ENCODE measurements at places on chromosomes 1 and 21.

GRCh38 chr1:920521-920920 lies 3.2 kb upstream of the SAMD11 start:
- no peak for DNase-seq

GRCh38 chr21:36630485-36631206 lies 68.3 kb upstream of the SIM2 start:
- DNase-seq: peak; percentile 61

- no peak for DNase-seq
These were observed 44.4 kb upstream of the B3GALT5 start for GRCh38 chr21:39568361-39568760.

GRCh38 chr1:94063379-94063778 lies 57.6 kb downstream of the ABCA4 start:
- peak; percentile 42 for DNase-seq

DNA sequence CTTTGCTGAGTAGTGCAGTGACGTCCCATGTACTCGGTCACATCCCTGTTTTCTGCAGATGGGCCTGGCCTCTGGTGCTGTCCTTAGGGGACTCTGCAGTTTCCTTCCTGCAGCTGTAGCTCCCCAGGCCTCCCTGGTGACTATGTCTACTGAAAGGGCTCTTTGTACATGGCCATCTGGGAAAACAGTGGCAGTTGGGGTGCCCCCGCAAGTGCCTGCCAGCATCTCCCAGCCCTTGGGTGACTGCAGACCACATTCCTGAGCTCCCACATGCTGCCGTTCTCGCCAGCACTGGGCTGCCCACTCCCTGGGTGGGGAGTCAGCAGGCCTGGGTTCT lies 37.5 kb upstream of the KCNA10 start:
- DNase-seq: no peak

DNA sequence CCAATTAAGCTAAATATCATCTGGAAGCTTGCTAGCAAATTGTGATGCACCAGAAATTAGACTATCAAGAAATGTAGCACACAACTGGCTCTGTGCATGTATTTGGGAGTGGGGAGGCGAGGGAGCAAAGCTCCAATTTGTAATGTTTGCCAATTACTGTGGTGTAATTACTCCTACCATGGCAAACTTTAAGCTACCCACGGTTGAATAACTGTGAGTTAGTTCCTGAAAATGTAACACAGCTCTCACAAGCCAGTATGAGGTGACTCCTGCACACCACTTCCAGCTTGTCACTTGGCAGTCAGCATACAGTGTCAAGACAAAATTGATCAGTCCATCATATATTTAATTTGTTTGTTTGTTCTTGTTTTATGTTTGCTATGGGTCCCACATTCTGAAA lies 141.2 kb downstream of the TM2D1 start:
- no peak for DNase-seq

DNA sequence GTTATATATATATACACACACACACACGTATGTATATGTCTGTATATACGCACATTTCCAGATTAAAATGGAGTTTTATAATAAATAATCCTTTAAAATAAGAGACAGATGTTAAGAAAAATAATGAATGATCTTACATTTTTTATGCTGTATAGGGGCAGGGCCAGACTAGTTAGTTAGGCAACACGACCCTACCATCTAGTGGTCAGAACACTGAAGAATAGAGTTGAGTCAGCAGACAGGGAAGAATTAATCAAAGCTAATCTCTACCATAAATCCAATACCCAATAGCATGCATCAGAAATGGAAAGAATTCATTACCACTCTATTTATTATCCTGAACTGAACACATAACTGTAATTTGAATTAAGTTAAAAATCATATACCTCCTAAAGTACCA lies 156.7 kb downstream of the BRINP3 start:
- DNase-seq: peak; percentile 37

GRCh38 chr1:42848823-42849537 lies 2.6 kb downstream of the ZNF691 start:
- no peak for DNase-seq

DNA sequence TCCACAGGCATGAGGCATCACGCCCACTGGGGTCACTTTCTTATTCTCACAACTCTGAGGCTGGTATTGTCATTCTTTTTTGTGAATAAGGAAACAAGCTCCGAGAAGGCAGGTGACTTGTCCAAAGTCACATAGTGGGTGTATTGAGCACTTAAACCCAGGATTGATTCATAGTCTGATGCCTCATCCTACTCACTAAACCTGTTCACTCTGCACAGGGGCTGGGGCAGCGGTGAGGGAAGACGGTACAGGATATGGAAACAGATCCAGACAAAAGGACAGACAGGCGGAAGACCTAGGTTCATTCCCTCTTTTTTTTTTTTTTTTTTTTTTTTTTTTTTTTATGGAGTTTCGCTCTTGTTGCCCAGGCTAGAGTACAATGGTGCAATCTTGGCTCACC lies 56.6 kb downstream of the NKAIN1 start:
- DNase-seq: peak; percentile 88

DNA sequence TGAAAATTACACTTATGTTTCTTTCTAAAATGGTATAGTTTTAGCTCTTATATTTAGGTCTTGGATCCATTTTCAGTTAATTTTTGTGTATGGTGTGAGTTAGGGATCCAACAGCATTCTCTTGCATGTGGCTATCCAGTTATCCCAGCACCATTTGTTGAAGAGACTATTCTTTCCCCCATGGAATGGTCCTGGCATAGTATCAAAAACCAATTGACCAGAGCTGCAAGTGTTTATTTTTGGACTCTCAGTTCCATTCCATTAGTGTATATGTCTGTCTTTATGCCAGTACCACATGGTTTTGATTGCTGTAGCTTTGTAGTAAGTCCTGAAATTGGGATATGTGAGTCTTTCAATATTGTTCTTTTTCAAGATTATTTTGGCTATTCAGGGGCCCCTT lies 14.3 kb downstream of the TTLL10 start:
- DNase-seq: no peak

GRCh38 chr1:57464756-57465155 lies 40.9 kb upstream of the DAB1 start:
- no peak for DNase-seq

DNA sequence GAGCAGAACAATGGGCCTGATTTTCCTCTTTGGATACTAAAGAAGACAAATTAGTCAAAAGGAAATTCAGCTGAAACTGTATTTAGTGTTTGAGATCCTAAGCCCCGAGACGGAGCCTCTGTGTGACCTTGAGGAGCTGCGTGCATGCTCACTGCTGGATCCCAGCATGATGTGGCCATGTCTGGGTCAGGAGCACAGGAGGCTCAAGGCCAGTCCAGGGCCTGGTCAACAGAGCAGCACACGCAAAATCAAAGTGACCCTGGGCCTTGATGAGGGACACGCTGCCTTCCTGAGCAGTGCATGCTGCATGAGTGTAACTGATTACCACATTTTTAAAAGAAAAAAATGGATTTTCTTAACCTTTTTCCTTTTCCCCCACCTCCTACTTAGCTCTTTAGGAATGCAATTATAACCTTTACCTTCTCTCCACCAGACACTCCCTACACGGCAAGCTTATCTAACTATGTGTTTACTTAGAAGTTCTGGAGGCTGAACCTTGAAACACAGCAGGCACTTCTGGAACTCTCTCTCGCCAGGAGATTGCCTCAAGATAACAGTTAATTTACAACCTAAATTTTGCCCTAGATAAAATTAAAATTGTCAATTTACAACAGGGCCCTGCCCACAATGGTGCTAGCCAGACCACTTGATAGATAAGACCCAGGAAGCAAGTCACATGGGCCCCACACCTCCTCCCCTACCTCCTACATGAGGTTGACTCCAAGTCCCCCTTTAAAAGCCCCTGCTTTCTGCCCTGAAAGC lies 144.6 kb downstream of the LRIG2 start:
- DNase-seq: no peak

- DNase-seq: no peak
These were observed 92.1 kb downstream of the WDR3 start for GRCh38 chr1:118021668-118022067.

- no peak for DNase-seq
These were observed 14.0 kb downstream of the TGFBR3 start for GRCh38 chr1:91872000-91872399.

DNA sequence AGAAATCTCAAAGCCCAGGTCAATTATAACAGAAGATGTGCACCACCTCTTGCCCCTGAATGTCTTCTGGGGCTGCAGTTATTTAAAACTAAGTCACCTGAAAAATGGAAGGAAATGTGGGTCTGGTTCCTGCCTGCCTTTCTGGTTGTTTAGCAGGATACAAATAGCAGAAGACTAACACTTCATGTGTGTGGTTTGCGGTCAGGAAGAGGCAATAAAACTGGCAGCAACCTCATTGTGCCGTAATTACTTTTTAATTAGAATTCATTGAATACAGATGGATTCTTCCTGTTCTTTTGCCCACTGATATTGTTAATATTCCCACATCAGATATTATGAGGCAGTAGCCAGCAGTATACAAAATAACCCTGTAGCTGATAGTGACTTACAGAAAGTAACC lies 345.7 kb downstream of the ZNF326 start:
- DNase-seq: no peak

DNA sequence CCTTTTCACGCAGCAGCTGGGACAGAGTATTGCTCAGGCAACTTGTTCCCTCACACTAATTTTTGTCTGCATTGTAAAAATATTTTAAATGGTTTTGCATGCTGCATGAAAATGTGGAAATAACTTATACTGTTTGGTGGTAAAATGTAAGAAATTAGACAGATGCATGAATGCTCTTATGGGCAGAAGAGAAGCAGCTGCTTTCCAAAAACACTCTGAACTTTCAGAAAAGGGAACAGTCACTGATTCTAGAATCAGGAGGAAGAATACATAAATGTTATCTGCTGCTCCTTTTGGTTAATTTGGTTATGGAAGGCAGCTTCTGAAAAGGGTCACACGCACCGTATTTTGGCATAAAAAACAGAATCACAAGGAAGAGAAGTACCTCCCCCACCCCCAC lies 87.0 kb upstream of the RUNX1 start:
- DNase-seq: no peak

DNA sequence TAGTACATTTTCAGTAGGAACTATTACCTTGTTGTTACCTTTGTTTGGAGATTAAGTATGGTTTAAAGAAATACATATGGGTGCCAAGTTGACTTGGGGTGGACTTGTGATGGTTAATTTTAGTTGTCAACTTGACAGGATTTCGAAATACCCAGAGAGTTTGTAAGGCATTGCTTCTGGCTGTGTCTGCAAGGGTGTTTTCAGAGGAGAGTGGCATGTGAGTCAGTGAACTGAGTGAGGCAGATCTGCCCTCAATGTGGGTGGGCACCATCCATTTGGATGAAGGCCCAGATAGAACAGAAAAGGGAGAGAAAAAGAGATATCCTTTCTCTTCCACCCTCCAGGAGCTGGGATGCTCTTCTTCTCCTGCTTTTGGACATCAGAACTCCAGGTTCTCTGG lies 315.5 kb downstream of the GPATCH2 start:
- DNase-seq: peak; percentile 75

GRCh38 chr1:198699167-198700015 lies 60.6 kb downstream of the PTPRC start:
- DNase-seq: peak; percentile 86

DNA sequence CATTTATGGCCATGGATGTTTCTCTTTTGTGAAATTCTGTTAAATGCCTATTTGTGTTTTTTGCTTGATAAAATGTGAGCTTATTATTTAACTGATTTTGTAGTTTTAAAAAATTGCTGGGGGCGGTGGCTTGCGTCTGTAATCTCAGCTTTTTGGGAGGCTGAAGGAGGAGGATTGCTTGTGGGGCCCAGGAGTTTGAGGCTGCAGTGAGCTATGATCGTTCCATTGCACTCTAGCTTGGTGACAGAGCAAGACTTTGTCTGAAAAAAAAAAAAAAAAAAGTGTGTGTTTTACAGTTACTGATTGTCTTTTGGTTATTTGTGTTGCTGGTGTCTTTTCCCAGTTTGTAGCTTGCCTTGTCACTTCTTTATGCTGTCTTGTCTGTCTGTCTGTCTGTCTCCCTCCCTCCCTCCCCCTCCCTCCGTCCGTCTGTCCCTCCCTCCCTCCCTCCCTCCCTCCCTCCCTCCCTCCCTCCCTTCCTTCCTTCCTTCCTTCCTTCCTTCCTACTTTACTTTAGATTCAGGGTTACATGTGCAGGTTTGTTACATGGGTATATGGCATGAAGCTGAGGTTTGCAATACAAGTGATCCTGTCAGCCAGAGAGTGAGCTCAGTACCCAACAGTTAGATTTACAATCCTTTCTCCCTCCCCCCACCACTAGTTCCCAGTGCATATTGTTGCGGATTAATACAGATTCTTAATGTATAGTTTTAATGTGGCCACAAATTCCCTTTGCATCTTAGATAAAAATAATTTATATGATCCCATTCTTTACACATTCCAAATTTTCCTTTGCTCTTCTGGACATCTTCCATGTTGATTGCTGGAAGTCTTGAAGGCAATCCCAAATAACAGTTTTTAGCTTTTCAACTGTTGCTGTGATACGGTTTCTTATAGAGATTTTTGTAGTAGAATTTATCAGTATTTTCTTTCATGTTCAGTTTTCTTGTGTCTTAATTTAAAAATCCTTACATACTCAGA lies 25.1 kb downstream of the PTBP2 start:
- DNase-seq: no peak

DNA sequence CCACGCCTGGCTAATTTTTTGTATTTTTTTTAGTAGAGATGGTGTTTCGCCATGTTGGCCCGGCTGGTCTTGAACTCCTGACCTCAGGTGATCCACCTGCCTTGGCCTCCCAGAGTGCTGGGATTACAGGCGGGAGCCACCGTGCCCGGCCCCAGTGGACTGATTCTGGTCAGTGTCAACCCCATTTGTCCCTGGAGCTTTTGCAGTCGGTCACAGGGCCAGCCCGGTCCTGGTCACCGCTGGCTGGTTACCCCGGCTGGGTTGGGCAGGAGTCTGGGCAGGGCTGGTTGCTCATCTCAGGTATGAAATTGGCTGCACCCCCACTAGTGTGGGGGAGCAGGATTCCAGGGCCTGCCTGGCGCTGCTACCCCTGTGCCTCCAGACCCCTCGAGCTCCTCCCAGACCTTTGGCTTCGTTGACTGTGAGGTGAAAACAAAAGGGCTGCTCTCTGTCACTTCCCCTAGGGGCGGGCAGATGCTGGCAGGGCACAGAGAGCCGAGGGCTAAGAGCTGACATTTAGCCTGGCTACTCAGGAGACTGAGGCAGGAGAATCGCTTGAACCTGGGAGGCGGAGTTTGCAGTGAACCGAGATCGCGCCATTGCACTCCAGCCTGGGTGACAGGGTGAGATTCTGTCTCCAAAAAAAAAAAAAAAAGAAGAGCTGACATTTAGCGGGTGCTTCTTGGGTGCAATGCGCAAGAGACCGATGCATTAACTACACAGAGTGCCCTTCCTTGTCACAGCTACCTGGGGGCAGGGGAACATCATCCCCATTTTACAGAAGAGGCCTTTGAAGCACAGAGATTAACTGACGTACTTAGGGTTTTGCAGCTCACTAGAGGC lies 10.6 kb downstream of the TNFRSF1B start:
- no peak for DNase-seq

DNA sequence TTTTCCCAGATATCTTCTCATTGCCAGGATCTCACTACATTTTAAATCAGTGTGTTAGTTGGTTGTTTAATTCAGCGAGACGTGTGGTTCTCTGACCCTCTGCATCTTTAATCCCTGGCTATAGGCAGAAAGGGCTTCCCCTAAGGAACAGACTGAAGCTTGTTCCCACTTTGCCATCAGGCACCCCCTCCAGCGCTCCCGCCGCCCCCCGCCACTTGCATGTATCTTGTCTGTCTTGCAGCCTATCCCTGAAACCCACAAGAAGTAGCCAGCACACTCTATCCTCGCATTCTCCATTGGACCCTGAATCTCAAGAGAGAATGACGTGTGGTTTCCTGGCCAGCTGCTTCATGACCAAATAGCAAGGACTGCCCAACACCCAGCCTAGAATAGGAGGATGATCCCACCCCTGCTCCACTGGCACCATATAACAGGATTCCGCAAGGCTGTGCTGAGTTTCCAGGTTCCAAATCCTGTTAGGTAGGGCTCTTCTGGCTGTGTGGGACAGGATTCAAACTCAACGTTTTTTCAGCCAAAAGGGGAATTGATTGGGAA lies 7.8 kb downstream of the CLDN19 start:
- DNase-seq: no peak
